NCI-H446 treated with DMSO at 0.1 percent for 48 hours (cell line): ENCODE measurements at places on chromosomes 13 and 19.

GRCh38 chr13:96769874-96770273 lies 224.4 kb downstream of the OXGR1 start:
- no peak for DNase-seq

GRCh38 chr13:30997697-30998096 lies 65.2 kb downstream of the TEX26 start:
- DNase-seq, result no peak

- DNase-seq, result no peak
Observed at GRCh38 chr19:8143041-8143440, 6.4 kb downstream of the FBN3 start.

GRCh38 chr19:29704562-29705558 lies 10.2 kb downstream of the C19orf12 start:
- DNase-seq, result no peak

- no peak for DNase-seq
Observed at GRCh38 chr19:31054430-31054829, 294.8 kb downstream of the TSHZ3 start.

DNA sequence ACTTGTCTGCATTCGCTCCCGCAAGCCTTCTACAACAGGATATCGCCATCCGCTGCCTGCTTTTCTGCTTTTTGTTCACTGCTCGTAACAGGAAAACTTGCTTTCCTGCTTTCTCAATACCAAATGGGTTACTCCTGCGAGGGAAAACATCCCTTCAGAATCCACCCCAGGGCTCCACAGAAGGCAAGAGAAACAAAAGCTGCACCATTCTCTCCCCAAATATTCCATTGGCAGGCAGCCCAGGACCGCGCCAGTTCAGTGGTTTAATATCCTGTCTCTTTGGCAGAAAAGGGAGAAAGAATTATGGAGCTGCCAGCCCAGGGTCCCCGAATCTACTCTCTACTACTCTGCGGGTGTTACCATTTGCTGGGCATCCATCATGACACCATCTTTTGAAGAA lies 84.7 kb upstream of the DOCK9 start:
- DNase-seq, result peak; percentile 41

DNA sequence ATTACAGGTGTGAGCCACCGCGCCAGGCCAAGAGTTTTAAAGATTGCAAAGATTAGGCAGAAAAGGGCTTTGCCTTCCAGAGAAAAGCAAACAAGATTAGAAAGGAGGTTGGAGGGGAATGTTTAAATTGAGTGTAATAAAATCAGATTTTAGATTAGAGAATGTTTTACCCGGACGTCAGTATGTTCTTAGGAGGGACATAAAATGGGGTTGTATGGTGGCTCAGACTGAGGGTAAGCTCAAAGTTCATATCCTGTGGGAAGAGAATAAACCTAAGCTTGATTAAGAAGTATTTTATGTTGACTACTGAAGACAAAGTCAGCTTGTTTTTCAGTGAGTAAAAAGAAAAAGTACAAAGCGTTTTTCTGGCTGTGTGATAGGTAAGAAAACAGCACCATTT lies 34.1 kb upstream of the ZNF681 start:
- DNase-seq, result no peak

DNA sequence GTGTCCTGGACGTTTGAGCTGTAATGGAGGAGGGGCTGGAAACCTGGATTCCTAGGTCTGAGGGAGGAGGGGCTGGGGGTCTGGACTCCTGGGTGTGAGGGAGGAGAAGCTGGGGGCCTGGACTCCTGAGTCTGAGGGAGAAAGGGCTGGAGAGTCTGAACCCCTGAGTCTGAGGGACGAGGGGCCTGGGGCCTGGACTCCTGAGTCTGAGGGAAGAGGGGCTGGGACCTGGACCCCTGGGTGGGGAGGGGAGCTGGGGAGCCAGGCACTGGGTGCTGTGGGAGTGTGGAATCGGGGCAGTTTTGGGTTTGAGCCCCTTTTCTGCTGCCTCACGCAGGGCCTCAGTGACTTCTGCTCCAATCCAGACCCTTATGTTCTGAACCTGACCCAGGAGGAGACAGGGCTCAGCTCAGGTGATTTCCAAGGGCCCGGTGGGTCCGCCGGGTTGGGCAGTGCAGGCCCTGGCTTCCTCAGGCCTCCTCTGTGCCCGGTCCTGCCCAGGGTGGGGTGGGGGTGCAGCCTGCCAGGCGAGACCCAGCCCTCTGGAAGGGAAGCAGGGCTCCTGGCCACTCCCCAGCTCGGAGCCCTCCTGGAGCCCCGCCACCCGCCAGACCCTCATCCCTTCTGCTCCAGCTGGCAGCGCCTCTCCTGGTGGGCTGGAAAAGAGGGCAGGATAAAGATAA lies 14.4 kb downstream of the TTYH1 start:
- DNase-seq, result no peak

GRCh38 chr13:43401361-43401760 lies 378.0 kb downstream of the DNAJC15 start:
- DNase-seq, result no peak

DNA sequence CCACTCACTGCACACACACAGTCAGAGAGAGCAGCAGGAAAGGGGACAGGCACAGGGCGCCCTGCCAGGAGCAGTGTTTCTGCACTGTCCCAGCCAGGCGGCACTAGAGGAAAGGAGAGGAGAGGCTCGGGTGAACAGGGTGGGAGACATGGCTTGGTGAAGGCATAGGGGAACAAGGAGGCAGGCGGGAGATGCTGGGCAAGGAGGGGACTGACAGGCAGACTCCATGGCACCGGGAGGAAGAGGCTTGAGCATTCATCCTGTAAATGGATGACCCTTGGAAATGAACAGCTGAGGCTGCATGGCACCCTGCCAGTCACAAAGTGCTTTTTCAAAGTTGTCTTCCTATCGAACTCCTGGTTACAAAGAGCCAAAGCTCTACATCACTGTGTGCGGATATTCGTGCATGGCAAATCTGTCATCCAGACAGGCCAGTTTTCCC lies 22.4 kb downstream of the MED26 start:
- DNase-seq, result peak; percentile 47

DNA sequence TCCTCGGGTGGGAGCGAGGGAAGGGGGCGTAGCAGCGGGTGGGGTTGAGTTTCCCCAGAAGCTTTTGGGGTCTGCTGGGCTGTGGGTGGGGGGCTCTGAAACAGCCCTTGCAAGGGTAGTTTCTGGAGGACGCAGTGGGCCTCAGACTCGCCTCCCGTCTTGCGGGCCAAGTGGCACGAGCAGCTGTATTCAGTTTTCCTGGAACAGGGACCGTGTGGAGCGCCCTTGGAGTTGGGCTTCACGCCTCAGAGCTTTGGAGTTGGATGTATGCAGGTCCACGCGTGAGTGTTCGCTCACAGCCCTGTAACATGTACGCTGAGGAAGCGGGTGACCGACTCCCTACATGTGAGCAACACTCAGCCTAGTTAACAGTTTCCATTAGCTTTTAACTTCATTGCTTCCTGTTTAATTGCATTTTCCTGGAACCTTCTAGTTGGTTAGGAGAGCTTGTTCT lies 603 bp downstream of the TM9SF2 start:
- no peak for DNase-seq

- no peak for DNase-seq
Observed at GRCh38 chr19:55248704-55249103, 10.1 kb downstream of the PPP6R1 start.

- no peak for DNase-seq
Observed at GRCh38 chr19:7661744-7662538, 6.9 kb upstream of the RETN start.

DNA sequence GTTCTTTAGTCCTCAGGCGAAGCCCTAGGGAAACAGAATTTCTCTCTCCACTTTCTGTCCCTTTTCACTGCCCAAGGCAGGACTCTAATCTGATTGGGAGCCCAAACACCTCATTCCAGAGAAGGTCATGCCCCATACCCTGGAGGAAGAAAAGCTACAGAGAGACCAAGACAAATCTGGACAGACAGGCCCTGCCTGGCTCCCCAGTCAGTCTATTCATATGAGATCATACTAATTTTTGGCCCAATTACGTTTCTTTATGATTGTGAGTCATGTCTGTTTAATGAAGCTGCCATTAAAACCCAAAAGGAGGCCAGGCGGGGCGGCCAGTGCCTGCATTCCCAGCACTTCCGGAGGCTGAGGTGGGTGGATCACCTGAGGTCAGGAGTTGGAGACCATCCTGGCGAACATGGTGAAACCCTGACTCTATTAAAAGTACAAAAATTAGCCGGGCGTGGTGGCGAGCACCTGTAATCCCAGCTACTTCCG lies 3.3 kb upstream of the AP3D1 start:
- DNase-seq, result no peak

DNA sequence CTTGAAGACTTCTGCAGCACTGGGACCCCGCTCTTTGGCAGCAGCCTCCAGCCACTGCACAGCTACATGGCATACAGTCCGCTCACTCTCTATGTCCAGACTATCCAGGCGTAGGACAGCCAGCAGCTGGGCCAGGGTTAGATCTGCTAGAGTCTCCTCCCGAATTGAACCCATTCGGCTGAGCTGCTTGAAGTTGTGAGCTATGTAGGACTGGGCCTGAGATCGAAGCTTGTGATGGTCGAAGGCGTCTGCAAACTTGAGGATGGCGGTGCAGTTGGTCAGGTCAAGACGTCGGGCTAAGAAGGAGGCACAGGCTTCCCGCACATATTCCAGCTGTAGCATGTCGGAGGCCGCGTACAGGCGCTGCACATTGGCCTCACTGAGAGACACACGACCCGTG lies 900 bp downstream of the KBTBD7 start:
- no peak for DNase-seq

DNA sequence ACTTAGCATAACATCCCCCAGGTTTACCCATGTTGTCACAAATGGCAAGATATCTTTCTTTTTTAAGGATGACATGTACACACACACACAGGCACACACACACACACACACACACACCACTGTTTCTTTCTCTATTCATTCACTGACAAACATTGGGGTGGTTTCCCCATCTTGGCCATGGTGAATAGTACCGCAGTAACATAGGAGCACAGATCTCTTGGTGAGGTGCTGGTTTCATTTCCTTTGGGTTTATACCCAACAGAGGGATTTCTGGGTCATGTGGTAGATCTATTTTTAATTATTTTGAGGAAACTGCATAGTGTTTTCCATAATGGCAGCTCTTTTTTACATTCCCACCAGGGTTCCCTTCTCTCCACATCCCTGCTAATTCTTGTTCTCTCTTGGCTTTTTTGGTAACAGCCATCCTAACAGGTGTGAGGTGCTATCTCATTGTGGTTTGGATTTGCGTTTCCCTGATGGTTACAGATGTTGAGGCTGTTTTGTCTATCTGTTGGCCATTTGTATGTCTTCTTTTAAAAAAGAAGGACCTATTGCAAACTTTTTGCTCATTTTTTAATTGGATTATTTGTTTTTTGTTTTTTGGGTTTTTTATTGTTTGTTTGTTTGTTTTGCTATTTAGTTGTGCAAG lies 251.7 kb upstream of the IRS2 start:
- DNase-seq, result no peak

GRCh38 chr13:35712907-35713761 lies 236.6 kb upstream of the MAB21L1 start:
- no peak for DNase-seq

DNA sequence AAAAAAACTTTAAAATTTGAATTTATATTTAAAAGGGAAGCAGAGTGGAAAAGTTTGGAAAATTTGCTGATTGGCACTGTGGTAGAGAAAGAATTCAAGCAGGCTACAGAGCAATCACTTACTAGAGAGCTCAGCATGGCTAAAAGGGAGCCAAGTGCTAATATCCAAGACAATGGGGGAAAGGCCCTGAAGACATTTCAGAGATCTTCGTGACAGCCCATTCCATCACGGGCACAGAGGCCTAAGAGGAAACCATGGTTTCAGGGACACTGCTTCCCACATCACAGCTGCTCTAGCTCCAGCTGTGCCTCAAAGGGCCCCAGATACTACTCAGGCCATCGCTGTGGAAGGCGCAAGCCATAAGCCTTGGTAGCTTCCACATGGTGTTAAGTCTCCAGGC lies 73.7 kb downstream of the SGCG start:
- no peak for DNase-seq

GRCh38 chr19:1616396-1616795 lies 11.1 kb upstream of the UQCR11 start:
- DNase-seq, result no peak

DNA sequence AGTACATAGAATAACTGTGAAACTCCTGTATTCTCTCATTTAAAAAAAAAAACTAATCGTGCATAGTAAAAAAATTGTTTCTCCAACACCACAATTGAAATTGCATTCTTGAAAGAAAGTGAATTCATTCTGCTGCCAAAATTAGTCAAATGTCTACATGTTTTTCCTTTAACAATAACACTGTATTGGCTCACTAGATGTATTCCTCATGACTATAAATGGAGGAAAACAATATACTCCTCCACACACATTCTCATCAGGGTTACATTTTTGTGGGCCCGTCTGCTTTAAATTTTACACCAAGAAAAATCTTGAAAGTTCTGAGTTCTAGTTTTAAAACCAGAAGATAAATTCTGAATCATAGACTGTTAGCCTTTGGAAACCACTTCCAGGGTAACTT lies 233.6 kb downstream of the KLF12 start:
- no peak for DNase-seq

- no peak for DNase-seq
Observed at GRCh38 chr13:110759710-110760109, 46.2 kb downstream of the ING1 start.

- DNase-seq, result no peak
Observed at GRCh38 chr13:42892760-42893159, 99.3 kb downstream of the EPSTI1 start.

GRCh38 chr13:67372868-67373464 lies 142.8 kb upstream of the PCDH9 start:
- DNase-seq, result no peak

- DNase-seq, result no peak
Observed at GRCh38 chr13:95896301-95896700, 156.9 kb downstream of the UGGT2 start.

DNA sequence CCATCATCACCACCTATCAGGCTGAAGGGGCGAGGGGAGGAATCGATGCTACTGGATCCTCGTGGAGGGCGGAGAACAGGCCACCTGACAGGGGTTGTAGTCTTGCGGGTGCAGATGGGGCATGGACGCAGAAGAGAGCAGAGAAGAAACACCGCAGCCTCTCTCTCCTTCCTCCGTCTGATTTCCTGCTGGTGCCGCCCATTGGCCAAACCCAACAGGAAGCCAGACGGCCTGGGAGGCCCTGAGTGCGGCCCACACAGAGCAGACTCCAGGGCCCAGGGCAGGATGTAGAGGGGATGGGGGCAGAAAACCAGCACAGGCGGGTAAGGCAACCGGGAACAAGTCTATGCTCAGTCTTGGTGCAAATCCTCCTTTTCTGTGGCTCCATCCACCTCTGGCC lies 15.4 kb downstream of the CEBPA start:
- DNase-seq, result no peak

DNA sequence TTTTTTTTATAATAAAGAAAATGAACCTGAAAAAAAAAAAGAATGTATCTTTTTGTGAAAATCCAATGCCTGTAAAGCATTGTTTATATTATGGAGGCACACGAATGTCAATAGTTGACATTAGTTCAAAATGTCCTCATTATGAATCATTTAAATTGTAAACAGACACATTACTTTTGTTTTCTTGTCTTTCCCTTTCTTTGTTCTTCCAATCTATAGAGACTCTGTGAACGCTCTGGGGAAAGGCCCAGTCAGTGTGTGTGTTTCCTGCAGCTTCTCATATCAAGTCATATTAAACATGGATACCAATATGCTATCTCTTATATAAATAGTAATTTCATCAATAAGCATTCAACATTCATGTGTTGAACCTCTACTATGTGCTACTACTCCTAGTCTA lies 193.1 kb downstream of the KCTD12 start:
- DNase-seq, result no peak

- no peak for DNase-seq
Observed at GRCh38 chr13:90622541-90622940, 724.9 kb upstream of the MIR17HG start.

- DNase-seq, result no peak
Observed at GRCh38 chr13:70795484-70795883, 687.2 kb upstream of the KLHL1 start.

GRCh38 chr19:29673451-29674371 lies 8.4 kb downstream of the PLEKHF1 start:
- no peak for DNase-seq
